Activated CD4-positive, alpha-beta T cell treated with anti-CD3 and anti-CD28 coated beads for 24 hours (primary cell): ENCODE measurements at places on chromosomes 3 and 15.

DNA sequence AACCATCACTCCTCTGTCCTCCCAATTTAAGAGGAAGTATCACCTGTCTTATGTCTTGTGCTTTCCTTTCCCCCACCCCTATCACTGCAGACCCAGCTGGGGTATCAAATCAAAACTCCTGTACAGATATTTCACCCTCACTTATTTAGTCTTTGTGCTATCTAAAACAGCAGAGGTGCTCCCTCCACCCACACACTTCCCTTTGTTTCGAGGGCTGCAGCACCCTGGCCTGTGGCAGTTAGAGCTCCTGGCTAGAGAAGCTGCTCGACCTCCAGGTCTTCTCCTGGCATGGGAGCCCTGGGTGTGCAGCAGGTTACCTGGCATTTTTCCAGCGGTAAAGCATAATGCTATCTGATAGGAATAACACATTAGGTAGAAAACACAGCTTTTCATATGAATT lies 181.4 kb upstream of the BCL6 start:
- no peak for DNase-seq

- no peak for DNase-seq
These were observed 15.5 kb downstream of the PLA1A start for GRCh38 chr3:119613201-119613600.

DNA sequence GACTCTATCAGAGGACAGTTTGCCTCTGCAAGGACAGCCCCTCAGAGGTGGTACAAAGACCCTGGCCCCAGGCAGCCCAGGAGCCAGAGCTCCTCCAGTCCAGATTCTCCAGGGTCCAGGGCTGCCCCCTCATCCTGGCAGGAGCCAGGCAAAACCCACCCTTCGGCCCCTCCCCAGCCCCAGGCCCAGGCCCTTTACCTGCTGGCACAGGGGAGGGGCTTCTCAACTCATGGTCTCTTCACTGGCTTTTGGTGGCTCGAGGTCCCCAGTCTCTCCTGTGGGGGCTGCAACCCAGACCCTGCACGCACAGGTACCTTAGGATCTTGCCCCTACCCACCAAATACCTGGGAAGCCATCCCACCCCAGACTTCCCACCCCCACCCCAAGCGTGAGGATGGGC lies 8.5 kb downstream of the NEIL1 start:
- DNase-seq = no peak

DNA sequence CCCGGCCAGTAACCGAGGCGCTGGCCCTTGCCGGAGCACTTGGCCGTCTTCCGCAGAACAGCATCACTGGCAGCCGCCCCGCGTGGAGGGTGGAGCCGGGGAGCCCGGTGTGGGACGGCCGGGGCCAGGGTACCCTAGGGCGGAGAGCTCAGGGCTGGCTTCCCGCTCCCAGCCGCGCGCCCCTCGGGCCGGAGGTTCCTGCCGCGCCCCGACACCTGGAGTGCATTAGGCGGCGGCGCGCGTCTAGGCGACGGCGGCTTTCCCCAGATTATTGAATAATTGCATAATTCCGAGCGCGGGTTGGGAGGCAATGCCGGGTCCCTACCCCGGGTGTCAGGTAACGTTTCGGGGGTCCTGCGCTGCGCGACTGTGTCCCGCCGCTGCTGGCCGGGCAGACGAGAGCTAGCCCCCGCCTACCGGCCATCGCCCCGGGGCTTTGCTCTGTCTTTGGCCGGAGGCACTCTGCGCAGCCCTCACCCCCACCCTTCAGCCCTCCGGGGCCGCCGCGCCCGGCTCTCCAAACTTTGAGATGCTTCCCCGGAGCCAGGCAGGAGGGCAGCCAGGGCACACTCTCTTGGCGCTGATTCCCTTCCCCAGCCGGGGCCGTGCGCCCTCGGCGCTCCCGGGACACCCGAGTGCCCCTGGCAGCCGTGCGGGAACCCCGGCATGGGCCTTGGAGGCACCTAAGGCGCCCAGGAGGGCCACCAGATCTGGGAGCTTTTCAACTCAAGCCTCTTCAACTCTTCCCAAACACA lies 749 bp downstream of the ITGA11 start:
- DNase-seq = no peak

GRCh38 chr3:109572301-109572700 lies 235.0 kb upstream of the DPPA4 start:
- no peak for DNase-seq

GRCh38 chr3:5294356-5294755 lies 106.8 kb downstream of the EDEM1 start:
- no peak for DNase-seq

DNA sequence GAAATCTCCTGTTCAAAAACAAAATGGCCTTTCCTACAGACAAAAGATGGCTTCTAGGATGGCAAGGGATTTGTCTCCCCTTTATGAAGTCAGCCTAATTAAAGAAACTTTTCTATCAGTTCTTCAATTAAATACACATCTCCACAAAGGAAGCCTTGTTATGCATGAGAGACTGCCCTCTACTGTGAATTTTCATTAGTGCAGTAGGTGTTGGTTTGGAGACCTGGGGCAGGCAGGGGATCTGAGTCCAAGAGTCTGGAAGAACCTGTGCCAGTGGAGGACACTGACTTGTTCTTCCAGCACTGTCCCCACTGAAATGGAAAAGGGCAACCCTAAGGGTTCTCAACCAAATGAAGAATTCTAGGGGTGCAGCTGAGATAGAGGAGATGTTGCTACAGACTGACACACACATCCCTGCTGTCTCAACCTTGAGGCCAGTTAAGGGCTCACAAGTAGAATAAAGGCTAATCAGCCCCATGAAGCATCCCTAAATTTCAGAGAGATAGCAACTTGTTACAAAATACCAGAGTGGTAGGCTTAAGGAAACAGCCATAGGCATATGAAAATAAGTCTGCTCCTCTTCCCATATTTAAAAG lies 174.0 kb upstream of the PRICKLE2 start:
- no peak for DNase-seq

GRCh38 chr3:187567021-187567420 lies 103.2 kb downstream of the SST start:
- DNase-seq = no peak

DNA sequence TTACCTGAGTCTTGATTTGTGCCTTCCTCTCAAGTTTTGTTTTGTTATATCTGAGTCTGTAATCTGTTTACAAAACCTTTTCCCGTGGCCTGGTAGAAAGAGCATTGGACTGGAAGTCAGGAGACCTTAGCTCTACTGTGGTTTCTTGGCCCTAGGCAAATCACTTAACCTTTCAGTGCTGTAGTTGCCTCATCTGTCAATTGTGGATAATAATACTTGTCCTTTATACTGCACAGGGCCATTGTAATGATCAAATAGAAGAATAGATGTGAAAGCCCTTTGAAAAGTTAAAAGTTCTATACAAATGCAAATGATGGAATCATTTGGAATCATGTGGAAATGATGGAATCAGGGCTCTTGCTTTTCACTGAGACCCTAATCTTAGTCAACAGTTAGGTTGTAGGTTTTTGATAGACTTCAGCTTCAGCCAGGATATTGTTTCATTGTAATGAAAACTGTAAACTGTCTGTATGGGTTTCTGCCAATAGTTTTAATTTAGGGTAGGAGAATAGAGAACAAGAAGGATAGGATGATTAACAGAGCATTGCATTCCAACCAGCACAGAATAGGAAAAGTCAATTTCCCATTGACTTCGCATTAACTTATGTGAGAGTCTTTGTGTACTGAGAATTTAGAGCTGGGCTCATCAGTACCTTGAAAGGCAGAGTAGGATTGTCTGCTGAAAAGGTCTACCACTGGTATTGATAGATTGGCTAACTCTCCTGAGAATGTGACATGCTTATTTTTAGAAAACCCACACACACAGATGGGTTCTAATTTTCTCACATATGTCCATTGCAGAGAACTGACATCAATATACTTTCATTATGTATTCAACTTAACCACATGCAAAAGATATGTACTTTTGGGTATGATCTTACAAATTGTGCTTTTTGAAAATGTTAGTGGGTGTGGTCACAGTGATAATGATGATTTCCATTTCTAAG lies 21.8 kb downstream of the MAP2K5 start:
- no peak for DNase-seq
